Activated CD4-positive, CD25-positive, alpha-beta regulatory T cell treated with anti-CD3 and anti-CD28 coated beads, Interleukin-2, amount 50 U/mL, for 16 hours (primary cell): ENCODE measurements at places on chromosomes 5 and 9.

DNA sequence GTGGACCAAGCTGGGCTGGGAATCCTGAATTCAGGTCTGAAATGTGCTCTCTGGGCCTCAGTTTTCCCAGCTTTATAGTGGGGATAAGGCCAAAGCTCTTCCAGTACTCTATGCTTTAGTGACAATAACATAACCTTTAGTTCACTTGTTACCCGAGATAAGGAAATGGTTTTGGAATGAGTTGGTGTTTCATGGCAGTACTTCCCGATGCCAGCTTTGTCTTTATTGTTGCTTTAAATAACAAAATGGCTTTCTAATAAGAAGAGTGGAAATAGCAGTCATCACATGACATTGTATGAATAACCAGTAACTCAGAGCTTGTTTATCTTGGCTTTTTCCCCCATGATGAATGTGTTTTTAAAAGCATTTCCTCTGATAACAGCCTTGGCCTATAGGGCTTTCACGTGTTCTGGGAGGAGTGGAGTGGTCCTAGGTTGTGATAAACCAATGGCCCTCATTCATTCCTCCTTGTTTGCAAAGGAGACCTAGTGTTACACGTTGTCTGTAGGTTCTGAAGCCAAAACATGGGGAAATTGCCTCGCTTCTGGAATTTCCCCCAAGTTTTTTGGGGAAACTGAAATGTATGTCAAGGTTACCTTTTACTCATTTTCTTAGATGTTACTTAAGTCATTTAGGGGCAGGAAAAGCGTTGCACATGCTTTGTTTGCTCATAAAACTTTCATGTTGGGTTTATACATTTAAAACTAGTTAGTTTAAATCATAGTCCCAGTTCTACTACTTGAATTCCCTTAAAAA lies 53.7 kb downstream of the ZNF618 start:
- DNase-seq: no peak

GRCh38 chr5:76941442-76941841 lies 11.4 kb upstream of the CRHBP start:
- DNase-seq: no peak

GRCh38 chr5:156475182-156476157 lies 148.5 kb downstream of the SGCD start:
- no peak for DNase-seq

DNA sequence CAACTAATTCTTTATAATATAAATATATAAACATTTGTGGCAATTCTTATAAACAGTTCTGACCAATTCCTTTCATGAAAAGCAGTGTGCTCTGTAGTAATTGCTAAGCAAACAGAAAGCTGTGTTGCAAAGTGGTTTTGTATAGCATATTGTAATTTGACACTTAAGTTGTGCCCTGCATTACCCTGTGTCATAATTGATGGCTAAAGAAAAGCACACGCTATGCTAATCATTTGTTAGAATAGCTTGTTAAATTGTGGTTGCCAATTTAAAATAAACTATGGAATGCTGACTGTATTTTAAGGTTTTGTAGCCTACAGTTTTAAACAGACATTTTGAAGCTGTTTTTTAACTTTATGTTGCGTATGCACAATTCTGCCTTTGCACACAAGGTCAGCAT lies 140.0 kb downstream of the PBX3 start:
- DNase-seq: no peak

- no peak for DNase-seq
These were observed 269.9 kb downstream of the MTRR start for GRCh38 chr5:8138884-8139283.

- DNase-seq: no peak
These were observed 323.8 kb downstream of the CDK5RAP2 start for GRCh38 chr9:120256146-120256545.

- no peak for DNase-seq
These were observed 91.2 kb downstream of the RFK start for GRCh38 chr9:76302947-76303550.

GRCh38 chr9:70318002-70318401 lies 59.2 kb downstream of the SMC5 start:
- no peak for DNase-seq

DNA sequence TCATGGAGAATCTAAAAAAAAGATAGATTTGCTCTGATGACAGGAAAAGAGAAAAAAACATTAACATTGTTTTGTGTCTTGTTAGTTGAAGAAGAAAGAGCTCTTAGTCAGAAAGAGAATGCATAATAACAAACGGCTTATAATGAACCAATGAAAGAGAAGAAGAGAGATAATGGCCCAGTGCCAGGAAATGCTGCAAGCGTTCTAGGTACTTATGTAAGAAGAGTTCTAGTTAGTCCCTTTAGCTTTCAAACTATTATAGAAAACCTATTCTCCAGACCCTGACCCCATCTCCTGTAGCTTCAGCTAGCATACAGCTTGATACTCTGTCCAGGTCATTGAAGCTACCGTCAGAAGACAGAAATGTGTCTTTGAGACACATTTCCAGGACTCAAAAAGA lies 70.2 kb downstream of the FBXL17 start:
- DNase-seq: no peak

DNA sequence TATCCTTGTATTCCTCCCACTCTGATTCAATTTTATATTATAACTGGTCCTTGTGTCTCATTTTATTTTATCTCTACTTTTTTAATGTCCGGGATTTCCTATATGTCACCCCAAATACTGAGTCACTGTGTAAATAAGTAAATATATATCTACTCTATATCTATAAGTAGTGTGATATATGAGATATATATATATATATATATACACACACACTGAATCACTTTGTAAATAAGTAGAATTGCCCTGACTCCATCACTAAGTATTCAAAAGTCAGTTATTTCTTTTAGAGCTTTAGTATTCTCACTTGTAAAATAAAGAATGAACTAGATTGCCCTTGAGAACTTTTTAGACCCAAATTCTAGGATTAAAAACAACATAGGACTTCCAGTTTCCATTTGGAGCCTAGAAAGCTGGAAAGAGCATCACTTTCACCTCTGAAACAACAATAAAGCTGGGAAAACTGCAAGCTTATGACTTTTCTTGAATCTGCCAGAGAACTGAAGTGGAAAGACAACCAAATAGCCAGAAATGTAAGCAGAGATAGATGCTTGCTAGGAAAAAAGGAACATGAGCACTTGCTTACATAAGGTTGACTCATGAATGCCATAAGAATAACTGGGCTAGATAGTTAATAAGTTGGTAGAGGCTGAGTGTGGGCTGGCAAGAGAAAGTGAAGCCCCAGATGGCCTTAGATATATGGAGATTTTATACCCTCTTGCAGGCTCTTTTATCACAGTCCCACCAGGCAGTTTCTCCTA lies 171.1 kb upstream of the TLX3 start:
- no peak for DNase-seq

GRCh38 chr5:166961913-166962312 lies 1329.5 kb upstream of the WWC1 start:
- DNase-seq: no peak

- no peak for DNase-seq
These were observed 81.1 kb downstream of the SERINC5 start for GRCh38 chr5:80174790-80175189.

DNA sequence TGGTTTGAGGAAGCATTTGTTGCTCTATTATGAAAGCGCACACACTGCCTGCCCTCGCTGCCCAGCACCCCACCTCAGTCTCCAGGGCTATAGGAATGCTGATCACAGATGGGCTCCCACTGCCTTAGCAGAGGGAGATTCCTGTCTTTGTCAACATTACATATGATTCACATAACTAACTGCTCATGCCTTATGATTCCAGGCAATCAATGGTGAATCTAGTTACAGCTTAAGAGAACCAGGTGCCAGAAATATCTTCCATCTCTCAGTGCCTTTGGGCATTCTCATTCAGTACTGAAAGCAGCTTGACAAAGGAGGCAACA lies 458.9 kb upstream of the C9orf72 start:
- DNase-seq: no peak

- no peak for DNase-seq
These were observed 73.5 kb downstream of the C9orf57 start for GRCh38 chr9:71986900-71987299.

GRCh38 chr9:35552376-35552775 lies 52.7 kb upstream of the TESK1 start:
- DNase-seq: no peak

- no peak for DNase-seq
These were observed 448.9 kb upstream of the ZNF462 start for GRCh38 chr9:106414042-106414441.

DNA sequence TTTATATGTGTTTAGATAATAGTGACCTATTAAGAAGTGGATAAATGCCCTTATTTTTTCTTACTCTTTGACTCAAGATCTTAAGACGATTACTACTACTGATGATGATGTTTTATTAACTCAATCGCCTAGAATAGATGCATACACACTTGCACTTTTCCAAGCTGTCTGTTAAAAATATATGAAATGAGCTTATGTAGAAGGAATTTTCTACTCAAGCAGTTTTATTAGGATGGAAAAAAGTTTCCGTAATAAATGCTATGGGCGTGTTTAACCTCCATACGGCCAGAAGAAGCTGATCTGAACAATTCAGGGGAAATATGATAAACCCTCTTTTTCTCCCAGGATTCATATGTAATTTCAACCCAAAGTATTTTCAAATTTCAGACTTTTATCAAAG lies 455.7 kb upstream of the MPDZ start:
- DNase-seq: no peak

- DNase-seq: no peak
These were observed 92.6 kb upstream of the CDH6 start for GRCh38 chr5:31100781-31101310.

GRCh38 chr5:156991714-156992113 lies 28.7 kb upstream of the TIMD4 start:
- DNase-seq: no peak

DNA sequence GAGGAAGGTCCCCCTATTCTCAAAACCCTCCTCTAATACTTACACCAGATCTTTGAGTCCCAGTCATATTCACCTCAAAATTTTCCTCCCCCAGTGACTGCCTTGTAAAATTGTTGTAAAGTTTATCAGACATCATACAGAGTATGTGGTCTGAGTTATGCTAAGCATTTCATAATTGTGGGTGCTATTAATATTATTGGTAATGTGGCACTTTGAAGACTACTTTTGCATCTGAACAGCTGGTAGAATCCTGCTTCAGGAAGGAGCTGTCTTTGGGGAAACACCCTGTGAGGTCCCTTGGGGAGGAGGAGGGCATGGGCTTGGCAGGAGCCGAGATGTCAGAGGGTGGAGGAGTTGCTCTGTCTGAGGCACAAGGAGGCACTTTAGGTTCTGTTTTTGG lies 164.9 kb upstream of the ZNF618 start:
- DNase-seq: no peak

DNA sequence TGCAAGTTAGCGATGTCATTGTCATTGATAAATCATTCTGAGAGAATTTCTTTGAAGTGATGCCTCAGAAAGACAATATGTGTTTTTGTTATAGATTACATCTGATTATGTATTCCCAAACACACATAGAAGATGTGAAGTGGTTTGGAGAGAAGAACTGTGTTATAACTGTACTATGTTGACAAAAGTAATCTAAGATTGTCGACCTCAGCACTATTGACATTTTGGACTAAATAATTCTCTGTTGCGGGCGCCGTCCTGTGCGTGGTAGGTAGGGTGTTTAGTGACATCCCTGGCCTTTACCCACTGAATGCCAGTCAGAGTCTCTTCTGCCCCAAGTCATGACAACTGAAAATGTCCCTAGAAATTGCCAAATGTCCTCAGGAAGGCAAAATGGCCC lies 77.8 kb downstream of the CFAP90 start:
- no peak for DNase-seq

- DNase-seq: no peak
These were observed 219.0 kb downstream of the ADAMTSL1 start for GRCh38 chr9:18692962-18693361.

DNA sequence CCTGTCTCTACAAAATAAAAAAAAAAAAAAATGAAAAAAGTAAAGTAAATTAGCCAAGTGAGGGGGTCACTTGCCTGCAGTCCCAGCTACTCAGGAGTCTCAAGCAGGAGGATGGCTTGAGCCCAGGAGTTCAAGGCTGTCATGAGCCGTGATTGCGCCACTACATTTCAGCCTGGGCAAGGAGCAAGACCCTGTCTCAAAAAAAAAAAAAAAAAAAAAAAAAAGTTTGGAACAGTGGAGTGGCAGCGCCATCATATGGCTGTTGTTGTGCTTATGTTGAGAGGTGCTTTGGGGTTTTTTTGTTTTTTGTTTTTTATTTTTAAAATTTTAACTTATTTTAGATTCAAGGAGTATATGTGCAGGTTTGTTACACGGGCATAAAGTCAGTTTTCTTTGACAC lies 3.6 kb downstream of the BRIX1 start:
- DNase-seq: no peak

DNA sequence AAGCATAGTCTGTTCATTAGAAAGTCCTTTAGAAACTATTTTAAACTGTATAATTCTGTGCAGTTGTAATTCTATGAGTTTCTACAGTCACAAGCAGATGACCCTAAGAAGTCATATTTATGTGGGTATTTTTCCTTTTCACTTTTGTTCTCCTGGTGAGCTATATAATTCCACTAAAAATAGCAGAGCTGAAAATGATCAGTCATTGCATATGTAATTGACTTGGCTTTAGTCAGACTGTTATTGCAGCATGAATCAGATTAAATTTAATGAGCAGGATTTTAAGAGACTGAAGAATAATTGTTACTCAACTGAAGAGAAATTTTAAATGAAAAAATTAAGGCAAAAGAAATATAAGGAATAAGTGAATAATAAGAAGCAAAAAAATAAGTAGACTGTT lies 108.5 kb downstream of the MTREX start:
- no peak for DNase-seq

DNA sequence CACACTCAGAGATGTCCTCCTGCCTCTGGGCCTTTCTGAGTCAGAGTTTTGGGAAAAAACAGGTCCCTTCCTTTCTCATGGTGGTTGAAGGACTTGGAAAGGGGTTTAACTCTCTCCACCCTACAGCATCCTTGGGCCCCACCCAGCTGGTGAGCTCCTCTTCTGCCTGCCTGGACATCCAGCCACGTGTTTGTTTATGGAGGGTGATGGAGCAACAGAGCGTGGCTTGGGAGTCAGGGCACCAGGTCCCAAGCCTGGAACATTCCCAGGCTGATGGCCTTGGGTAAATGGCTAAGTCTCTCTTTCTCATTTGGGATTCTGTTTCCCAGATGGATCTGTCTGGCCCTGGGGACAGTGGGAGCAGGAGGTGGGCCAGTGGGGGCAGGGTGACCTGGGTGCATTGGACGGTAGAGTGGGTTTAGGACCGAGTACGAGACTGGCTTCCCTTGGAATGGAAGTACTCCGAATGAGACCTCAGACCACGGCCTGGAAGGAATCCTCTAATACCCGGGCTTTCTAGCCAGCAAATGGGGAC lies 141.1 kb upstream of the IRX2 start:
- no peak for DNase-seq

GRCh38 chr9:94780516-94780950 lies 54.0 kb downstream of the AOPEP start:
- no peak for DNase-seq

DNA sequence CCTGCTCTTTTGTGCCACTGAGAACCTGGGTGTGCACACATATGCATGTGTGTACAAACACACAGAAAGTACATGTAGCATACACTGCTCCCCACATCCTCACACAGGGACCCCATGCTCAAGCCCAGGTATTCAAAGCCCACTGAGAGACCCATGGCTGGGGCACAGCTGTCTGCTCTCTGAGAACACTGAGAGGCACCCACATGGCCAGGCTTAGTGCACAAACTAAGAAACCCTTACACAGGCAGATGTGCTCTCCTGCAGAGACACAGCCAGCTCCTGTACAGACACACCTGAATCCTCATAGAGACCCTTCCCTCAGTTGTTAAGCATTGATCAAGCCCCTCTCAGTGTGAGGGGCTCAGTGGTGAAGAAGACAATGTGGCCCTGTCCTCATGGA lies 92.5 kb downstream of the CACNA1B start:
- no peak for DNase-seq
